ENCODE measurements at places on chromosomes 13 and 19.

- DNase-seq = no peak
Measured at GRCh38 chr13:114021464-114022308, 47.8 kb upstream of the C13orf46 start.

DNA sequence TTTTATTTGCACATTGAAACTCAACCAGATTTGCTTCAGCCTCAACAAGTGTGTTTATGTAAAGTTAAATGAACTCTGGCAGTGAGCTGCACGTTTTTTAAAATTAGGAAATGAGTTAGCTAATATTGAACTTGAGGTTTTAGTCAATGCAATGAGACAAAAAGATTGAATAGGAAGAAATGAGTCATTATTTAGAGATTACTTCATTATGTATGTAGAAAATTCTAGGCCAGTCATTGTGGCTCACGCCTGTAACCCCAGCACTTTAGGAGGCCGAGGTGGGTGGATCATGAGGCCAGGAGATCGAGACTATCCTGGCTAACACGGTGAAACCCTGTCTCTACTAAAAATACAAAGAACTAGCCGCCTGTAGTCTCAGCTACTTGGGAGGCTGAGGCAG is 22.8 kb upstream of the CD70 start:
- DNase-seq = peak; percentile 51

GRCh38 chr19:39671739-39672363 is 16.1 kb downstream of the LGALS16 start:
- DNase-seq = peak; percentile 24

GRCh38 chr13:110108348-110109139 is 198.4 kb downstream of the COL4A1 start:
- DNase-seq = peak; percentile 88

DNA sequence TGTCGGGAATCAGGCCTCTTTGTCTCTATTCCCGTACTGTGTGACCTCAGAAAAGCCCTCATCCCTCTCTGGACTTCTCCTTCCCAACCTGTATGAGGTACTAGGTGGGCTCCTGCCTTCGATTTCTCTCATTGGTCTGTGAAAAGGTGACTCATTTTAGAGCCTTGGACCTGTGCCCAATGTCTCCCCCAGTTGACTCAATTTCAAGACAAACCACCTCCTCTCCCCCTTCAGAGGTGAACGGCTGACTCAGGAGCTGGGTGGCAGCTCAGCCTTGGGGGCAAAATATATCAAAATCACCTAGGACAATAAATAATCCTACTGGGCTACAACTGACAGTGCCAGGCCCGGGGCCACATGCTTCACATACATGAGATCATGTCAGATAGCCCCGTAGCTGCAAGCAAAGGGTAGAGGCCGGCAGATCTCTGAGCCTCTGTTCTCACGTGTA is 630 bp downstream of the COQ8B start:
- no peak for DNase-seq

- peak; percentile 60 for DNase-seq
Measured at GRCh38 chr13:33235078-33235477, 50.5 kb downstream of the STARD13 start.

Measured in fibroblast of gingiva (primary cell).